Stimulated activated CD8-positive, alpha-beta memory T cell treated with anti-CD3 and anti-CD28 coated beads, Interleukin-4, amount 100 ng/mL, for 1 hour (primary cell): ENCODE measurements at places on chromosomes 12 and 14.

DNA sequence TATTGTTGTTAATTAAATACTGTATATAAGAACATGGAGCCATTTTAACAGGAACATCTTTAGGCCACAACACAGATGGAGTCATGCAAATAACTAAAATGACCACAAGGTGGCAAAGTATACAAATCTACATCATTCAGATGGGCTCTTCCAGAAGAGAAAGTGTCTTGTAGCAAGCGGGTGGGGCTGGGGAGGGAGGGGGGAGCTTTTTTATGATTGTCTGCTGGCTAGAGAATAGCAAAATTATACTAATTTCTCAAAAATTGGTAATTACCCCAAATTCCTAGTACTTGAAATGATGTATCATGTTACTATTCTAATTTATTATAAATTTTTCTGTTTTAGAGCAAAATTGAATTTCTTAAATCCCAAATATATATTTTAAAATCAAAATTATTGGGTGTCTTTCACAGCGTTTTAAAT, 378.7 kb downstream of the PRKD1 start:
- no peak for DNase-seq

GRCh38 chr14:75175677-75176141, 703 bp downstream of the TMED10 start:
- DNase-seq = no peak

- no peak for DNase-seq
Measured at GRCh38 chr14:23055621-23056144, 1.6 kb downstream of the CDH24 start.

DNA sequence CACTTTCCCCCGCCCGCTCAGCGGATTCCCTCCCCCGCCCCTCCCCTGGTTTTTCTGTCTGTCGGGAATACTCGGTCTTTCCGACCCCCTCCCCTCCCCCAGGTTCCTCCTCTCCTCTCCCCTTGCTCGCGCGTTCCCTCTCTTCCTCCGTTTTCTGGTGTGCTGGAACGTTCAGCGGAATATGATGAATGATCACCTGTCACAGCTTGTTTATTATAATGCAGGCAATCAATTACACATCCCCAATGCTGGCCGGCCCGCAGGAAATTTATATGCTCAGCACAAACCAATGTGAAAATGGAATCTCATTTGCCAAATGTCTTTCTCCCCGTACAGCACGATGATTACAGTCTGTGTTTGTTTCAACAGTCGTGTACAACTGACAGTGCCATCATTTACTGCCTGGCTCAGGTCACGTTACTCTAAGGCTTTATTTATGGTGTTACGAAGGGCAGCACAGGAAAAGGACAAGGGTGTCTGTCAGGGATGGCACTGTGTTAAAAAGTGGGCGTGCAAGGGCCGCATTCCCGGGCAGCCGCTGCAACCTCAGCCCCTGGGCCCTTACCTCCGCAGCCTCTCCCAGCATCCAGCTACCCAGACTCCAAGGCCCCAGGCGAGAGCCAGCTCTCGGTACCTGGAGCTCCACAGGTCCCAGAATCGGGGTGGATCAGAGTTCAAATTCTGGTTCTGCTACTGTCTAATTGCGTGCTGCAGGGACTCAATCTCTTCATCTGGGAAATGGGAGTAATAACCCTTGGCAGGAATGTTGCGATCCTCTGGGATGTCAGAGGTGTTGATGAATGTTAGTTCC, 24.7 kb upstream of the MAP1LC3B2 start:
- DNase-seq = no peak

DNA sequence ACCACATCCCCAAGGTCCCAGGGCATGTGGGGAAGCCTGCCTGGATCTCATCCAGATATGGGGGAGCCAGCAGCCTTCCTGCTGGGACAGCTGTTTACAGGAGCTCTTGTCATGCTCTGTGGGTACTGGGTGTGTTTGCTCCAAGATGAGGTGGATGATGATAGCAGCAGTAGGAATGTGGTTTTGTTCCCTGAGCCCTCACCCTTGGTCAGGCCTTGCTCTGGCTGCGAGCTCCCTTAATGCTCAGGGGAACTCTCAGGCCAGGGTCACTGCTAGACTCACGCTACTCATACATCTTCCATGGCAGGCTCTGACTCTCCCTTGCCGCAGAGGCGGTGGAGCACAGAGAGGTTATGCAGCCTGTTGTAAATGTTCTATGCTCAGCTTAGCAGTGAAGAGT, 990.3 kb downstream of the AACS start:
- DNase-seq = no peak

- DNase-seq = no peak
Measured at GRCh38 chr12:94200695-94201094, 52.3 kb downstream of the PLXNC1 start.

GRCh38 chr12:128994856-128995255, 141.6 kb downstream of the GLT1D1 start:
- no peak for DNase-seq

- no peak for DNase-seq
Measured at GRCh38 chr12:30908722-30909348, 17.7 kb upstream of the TSPAN11 start.

- no peak for DNase-seq
Measured at GRCh38 chr12:105933671-105934665, 204.8 kb downstream of the NUAK1 start.

- no peak for DNase-seq
Measured at GRCh38 chr12:107760207-107760808, 629 bp downstream of the PRDM4 start.

GRCh38 chr14:105394714-105395537, 3.4 kb upstream of the TEX22 start:
- no peak for DNase-seq

GRCh38 chr12:110874351-110874750, 27.6 kb downstream of the CCDC63 start:
- no peak for DNase-seq

DNA sequence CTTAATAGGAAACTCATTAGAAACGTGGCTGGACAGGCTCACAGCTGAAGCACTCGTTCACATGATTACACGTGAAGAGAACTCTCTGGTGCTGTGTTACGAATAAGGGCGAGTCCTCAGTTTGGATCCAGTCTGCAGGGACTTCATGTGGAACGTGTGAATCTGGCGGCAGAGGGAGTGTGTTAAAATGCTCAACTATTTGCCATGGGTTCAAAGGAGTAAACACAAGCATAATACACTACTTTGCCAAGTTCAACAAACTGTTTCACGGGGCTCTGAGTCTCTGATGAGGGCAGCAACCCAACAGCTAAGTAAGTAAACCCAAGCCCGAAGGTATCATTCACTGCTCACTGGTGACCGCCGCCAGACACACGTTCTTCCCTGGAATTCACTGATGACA, 42.4 kb downstream of the NUAK1 start:
- no peak for DNase-seq

DNA sequence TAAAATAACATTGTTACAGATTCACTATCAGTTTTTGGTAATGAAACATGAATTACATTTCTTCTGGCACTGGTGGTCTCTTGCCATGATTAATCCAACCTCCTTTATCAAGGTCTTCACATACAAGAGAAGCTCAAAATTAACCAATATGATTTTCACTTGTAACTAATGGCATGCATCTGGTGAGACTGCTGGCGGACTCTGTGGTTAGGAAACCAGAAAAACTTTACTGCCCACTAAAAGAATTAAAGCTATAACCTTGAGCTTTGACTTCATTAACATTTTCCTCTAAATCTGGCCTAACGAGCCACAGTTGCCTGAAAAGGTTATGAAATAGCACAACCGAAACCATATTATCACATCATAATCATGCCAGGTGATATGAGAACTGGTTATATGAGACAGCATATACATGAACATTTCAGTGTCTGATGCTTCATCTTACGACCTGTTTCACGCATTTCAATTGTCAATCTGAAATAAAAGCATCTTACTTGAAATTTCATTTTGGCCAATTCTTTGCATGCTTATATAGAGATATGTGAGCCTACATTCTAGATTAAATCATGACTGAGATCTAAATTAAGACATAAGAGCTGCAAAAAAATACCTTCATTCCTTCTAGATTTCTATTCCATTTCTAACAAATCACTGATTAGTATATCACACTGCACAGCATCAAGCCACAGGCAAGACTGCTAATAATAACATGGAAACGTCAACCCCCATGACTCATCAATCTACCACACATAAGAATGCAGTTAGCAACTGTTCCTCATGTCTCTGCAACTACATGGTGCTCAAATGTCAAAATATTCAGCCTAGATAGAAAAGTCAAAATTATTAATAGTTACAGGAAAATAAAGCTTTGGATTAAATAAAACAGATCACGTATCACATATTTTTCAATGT, 89.3 kb downstream of the OSBPL8 start:
- DNase-seq = no peak

- no peak for DNase-seq
Measured at GRCh38 chr14:89359477-89360222, 57.4 kb downstream of the FOXN3 start.
